ENCODE measurements at places on chromosomes 4 and X.

DNA sequence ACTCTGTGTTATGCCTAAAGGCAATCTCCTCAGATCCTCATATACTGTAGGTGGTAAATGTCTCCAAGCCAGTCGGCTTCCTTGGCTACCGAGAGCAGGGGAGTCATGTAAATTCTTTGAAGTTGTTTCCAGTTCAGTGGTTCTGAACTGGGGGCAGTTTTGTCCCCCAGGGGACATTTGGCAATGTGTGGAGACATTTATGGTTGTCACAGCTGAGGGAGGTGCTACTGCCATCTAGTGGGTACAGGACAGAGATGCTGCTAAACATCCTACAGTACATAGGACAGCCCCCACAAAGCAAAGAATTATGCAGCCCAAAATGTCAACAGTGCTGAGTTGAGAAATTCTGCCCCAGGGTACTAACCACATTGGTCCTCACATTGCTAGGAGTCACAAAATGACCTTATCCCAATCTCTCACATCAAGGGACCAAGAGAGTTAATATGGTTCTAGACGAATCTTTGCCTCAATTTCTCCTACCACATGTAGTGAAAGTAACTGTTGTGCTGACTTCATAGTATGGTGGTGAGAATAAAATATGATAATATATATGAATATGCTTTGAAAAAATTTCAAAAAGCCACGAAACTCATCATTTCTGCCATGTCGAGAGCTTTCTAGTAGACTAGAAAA, 104.4 kb upstream of the ARHGAP24 start:
- DNase-seq: no peak

- no peak for DNase-seq
Observed at GRCh38 chr4:119841361-119841760, 212.8 kb upstream of the PDE5A start.

GRCh38 chr4:84971319-84971932, 4.9 kb upstream of the WDFY3 start:
- DNase-seq: no peak

- no peak for DNase-seq
Observed at GRCh38 chrX:24877854-24878650, 137.7 kb downstream of the ARX start.

DNA sequence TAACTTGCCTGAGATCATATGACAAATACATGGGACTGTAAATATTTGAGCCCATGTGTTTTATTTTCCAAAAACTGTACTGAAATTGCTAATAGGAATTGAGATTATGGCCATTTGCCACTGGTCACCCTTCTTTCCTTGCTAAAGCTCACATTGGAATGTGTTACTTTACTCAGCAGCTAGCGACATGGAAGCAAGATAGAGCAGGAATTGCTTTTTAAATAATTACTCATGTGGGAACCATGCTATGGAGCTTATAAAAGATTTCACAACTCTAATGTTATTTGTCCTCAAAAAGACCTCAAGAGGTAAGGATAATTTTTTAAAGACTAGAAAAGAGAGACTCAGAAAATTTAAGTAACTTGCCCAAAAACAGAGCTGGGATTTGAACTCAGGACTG, 48.8 kb upstream of the AFAP1 start:
- DNase-seq: no peak

DNA sequence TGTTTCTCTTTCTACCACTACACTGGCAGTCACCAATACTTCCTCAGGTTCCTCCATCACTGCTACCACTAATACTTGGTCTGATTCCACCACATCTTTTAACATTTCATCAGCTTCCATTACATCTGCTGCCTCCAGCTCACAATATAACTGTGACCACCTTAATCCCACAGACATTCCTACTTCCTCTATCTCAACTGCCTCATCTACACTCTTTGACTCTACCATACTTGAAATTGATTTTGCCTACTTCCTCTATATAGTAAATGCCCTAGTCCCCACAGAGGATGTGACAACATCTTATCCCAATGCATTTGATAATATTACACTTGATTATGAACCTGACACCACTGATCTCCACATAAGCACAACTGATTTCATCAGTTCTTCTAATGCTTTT, 29.0 kb downstream of the OPRPN start:
- DNase-seq: no peak

DNA sequence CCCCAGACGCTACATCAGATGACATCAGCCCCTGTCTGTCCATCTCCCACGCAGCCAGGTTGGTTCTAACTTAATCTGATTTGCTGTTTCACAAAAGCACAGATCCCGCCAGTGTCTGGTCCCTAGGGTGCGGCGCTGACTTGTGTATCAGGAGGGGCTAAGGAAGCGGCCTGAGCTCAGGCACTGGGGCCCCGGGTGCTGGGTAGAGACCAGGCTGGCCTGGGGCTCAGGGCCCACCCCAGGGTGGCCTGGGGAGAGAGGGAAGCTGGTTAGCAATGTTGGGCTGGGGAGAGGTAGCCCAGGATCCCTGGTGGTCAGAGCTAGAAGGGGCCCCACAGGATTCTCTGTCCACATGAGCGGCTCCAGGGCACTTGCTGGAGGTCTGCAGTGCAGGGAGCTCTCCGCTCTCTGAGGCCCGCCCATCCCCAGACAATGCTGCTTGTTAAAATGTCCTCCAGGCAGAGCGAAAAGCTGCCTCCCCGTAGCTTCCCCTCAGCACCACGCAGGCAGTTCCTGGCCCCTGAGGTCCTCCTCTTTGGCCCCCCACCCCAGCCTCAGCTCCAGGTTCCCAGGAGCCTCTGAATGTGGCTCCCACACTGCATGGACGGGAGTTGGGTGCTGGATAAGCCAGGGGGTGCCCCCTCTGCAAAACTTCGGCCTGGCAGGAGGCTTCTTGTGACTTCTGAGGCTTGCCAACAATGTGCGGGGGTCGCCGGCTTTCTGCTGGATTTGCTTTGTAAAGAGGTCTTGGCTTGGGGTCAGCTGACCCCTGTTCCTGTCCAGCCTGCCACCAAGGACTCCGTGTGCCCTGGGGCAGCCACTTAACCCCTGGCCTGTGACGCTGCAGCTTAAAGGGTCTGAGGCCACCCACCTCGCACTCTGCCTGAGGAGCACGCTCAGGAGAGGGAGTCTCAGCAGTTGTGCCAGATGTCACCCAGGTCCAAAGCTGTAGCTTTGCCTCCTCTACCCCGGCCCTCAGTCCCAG, 112.9 kb downstream of the CPZ start:
- no peak for DNase-seq

- no peak for DNase-seq
Observed at GRCh38 chr4:1417522-1418390, 11.5 kb upstream of the NKX1-1 start.

GRCh38 chr4:13656569-13657405, 29.3 kb upstream of the BOD1L1 start:
- DNase-seq: peak; percentile 31

DNA sequence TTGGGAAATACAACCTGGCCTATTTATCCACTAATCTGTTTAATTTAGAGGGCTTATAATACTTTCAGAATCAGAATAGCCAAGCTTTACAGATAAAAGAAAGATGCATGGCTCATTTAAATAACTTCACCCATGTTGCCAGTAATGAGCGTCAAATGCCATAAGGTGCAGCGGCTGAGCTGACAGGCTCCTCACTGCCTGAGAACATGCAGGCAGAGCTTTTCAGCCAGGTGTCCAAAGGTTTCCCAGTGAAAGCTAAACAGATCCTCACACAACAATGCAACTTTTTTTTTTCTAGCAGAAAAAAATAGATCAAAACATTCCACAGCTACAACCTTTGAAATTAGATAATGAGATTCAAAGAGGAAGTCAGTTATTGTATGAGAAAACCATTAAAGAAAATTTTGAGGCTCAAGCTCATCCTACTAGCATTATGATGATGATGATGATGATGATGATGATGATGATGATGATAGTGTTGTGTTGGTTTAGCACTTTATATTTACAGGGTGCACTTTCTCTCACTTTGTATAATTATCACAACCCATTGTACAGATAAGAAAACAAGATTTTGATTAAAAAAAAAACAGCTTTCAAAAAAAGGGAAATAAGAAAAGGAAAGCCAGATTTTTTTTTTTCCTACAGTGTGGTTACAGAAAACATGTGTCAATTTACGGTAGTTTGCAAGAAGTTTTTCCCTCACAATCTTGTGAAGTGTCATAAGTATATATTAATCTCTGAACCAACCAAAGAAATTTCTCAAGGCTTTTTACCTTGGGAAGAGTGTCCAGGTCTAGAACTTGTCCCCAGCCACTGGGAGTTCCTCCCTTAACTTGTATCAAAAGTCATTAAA, 12.2 kb upstream of the TNIP3 start:
- no peak for DNase-seq

DNA sequence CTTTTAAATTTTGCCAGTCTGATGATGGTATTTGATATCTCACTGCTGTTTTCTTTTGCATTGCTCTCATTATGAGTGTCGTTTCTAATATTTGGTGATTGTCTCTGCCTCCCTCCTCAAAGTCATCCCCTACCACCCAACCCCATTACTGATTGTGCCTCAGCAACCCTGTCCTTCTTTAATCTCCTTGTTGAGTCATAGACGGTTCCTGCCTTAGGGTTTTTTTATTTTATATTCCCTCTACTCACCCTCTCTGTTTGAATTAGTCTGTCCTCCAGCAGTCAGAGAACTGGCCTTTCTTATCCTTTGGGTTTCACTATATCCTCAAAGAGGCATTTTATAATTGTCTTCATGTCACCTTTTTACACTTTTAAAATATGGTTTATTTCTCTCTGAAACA, 409.3 kb upstream of the CPEB2 start:
- DNase-seq: no peak

GRCh38 chr4:40749717-40750460, at the start of gene NSUN7:
Gene NSUN7, plus strand, starts transcription at chr4:40749955. Its CDS starts 739 bp downstream, at chr4:40750694.
- no peak for DNase-seq

DNA sequence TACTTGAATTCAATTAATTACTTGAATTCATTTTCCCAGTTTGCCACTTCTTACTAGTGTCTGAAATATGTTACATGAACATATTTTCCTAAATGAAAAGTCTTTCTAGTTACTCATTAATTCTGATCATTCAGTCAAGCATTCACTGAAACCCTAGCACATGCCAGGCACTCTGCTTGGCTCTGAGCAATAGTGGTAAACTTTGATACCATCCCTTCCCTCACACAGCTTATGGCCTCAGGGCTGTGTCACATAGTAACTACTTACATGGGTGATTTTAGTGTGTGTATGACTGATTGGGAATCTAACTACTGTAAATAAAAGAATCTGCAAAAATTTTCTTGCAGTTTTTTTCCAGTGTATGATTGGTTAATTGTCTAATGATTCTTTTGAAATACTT, 32.7 kb downstream of the METAP1 start:
- DNase-seq: no peak

Measured in GM12864 (cell line).